Stimulated activated CD8-positive, alpha-beta memory T cell treated with anti-CD3 and anti-CD28 coated beads, Interleukin-2, amount 100 ng/mL, for 48 hours (primary cell): ENCODE measurements at places on chromosomes 5 and 9.

- no peak for DNase-seq
Observed at GRCh38 chr5:59516161-59516560, 377.4 kb downstream of the PDE4D start.

GRCh38 chr9:93595861-93596365 lies 19.5 kb downstream of the PHF2 start:
- no peak for DNase-seq

GRCh38 chr5:157801-158200 lies 33.5 kb upstream of the LRRC14B start:
- no peak for DNase-seq

GRCh38 chr9:121966706-121967105 lies 126.4 kb downstream of the TTLL11 start:
- no peak for DNase-seq

DNA sequence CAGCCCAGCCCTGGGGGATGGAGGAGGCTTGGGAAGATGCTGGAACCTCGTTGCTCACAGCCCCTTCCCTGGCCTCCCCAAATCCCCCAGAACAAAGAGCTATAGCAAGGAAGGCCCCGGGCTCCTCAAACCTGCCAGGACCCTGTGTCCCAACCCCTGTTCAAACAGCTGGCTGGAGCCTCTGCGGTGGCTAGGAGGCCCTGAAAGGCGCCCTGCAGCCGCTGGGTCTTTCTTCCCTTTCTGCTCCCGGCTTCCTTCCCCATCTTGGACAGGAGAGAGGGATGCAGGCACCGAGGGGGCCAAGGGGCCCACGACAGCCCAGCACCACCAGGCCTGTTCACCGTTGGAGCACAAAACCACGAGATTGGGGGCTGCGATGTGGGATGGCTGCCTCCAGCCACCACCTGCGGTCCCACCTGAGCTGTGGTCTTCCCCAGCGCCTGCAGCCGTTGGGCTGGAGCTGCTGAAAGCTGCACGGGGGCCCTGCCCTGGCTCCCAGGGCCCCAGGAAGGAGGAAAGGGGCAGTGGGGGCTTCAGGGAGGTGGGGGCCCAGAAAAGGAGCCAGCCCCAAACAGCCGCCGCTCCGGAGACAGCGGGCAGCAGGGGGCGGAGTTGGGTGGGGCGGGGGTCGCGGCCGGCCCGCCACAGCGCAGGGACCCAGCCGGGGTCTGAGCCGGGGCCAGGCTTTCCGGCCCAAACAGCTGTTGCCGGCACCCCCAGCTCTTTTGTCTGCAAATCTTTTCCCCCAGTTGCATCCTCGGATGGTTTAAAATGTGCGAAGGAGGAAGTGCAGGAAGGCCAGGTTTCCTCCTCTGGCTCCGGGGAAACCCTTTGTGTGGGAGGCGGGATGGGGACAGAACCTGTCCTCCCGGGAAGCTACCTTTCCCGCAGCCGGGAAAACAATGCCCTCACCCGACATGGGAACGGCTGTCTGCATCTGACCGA lies 16.1 kb downstream of the NOTCH1 start:
- no peak for DNase-seq

GRCh38 chr9:105693435-105694189 lies 729 bp upstream of the TMEM38B start:
- DNase-seq = no peak

- no peak for DNase-seq
Observed at GRCh38 chr5:39064450-39064849, 9.7 kb downstream of the RICTOR start.

DNA sequence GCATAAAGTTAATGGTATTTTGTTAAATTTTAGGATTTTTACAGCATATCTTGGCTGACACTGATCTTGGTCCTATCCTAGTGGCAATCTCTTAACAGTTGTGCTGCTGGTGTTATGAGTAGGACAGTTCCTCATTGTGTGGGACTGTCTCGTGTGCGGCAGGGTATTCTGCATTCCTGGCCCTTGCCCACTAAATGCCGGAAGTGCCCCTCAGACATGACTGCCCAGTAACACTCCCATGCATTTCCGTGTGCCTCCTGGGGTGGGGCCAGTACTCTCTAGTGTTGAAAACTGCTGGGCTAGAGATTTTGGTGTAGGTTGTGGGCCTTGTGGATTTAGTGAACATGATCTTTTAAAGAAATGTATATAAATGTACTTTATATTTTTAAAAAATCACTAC lies 227.1 kb upstream of the DMRT1 start:
- DNase-seq = no peak

- no peak for DNase-seq
Observed at GRCh38 chr9:113492343-113493202, 29.0 kb downstream of the RGS3 start.

GRCh38 chr5:63822614-63823013 lies 139.6 kb downstream of the HTR1A start:
- DNase-seq = no peak

DNA sequence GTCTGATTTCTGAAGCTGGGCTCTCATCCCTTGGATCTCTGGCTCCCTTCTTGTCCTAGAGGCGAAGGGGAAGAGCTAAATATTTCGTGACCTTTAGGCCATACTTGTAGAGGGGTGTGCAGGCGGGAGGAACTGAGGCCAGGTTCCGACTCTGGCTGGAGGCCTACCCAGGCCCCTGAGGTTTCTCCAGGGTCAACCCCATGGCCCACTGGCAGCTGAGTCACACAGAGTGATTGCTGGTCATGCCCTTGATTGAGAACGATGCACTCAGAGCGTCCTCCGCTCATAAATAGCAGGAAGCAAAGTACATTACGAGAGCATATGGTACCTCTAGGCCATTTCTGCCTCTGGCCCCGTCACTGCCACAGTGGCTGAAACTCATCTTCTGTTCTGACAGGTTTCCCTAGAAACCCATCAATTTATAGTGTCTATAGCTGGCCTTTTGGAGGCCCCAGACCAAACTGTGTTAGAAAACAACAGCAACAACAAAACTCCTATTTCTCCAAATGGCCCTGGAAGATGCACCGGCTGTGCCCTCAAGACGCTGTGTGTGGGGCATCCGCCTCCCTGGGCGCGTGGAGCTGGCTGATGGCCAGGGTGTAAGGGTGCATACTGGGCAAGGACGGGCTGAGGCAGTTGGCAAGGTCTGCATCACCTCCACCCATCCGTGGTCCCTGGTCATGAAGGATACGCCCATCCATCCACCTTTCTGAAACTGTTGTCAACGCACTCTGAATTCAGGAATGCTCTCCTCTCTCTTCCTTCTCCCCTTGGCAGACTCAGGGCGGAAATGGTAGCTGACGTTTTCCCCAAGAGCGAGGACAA lies 32.9 kb upstream of the FCN1 start:
- DNase-seq = no peak

DNA sequence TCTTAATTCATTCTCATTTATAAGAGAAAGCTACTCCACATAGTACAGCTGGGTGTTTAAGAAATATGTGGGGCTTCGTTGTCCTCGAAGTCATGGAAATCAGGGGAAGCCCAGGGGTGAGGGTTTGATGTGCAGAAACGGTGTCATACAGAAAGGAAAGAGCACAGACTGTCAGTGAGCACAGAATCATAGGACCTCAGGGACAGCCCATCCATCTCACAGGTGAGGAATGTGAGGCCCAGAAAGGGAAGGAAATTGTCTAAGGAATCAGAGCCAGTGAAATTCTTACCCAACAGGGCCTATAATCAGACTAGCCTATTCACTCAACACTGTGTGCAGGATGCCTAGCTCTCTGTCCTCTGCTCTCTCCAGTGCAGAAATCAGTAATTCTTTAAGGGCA lies 535.6 kb downstream of the SPOCK1 start:
- DNase-seq = no peak

GRCh38 chr9:93962561-93963440 lies 7.6 kb upstream of the BARX1 start:
- peak; percentile 58 for DNase-seq

GRCh38 chr5:32314658-32315057 lies 1.9 kb upstream of the MTMR12 start:
- no peak for DNase-seq

DNA sequence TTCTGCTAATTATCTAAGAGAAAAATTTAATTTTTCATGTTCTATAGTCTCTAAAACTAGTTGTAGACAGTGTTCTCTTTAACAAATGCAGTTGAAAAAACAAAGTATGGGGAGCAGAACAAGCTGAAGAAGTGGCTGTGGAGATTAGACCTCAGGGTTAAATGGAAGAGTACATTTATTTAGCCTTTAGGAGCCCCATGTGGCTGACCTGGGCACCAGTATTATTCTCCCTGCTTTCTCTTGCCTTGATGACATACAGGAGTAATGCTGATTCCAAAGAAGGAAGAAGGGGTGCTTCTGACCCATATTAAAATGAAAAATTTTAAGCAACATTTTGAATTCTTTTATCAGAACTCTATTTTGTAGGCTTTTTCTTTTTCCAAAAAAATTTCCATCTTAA lies 312.3 kb upstream of the RIOK2 start:
- no peak for DNase-seq

GRCh38 chr9:89137542-89138462 lies 40.8 kb downstream of the SHC3 start:
- DNase-seq = no peak

GRCh38 chr5:11075035-11075805 lies 314.2 kb upstream of the DAP start:
- DNase-seq = no peak

- DNase-seq = no peak
Observed at GRCh38 chr5:18050776-18051175, 416.5 kb downstream of the TAF11L14 start.

DNA sequence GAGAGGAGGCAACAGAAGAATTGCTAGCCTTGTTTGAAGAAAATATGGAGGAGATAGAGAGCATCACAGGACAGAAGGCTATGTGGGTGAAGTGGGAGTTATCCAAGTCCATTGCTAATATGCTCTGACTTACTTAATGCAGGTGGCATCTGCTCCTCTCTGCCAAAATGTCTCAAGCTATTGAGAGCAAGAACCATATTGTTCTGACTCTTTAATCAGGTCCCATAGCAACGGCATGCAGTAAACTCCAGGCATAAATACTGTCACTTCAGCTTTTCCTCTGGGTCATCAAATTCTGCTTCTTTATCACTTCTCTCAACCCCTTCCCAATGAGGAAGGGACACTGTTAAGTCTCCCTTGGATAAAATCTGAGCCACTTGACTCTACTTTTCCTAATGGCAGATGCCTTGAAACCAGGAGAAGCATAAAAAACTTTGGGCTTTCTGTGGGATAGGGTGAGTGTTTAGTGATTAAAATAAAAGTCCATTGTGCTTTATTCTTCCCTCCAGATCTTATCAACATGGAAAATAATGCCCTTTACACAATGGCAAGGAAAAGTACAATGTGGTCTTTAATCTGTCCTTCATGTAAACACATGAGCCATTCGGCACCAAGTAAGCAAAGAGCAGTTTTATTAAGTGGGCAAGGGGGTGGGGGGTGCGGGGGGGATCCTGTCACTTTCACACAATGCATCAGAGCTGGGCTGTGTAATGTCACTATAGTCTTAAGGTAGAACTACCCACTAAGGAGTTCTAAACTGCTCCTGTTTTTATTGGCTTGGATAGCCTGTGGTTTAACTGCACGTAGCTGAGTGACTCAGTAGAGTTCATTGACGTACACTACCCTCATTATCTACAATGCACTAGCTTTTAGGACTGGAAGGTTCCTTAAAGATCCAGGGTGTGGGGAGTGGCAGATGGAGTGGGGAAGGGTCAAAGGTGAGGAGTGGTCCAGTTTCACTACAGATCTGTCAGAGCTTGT lies 71.0 kb upstream of the TARS1 start:
- no peak for DNase-seq

GRCh38 chr5:35335752-35336151 lies 105.5 kb upstream of the PRLR start:
- no peak for DNase-seq

DNA sequence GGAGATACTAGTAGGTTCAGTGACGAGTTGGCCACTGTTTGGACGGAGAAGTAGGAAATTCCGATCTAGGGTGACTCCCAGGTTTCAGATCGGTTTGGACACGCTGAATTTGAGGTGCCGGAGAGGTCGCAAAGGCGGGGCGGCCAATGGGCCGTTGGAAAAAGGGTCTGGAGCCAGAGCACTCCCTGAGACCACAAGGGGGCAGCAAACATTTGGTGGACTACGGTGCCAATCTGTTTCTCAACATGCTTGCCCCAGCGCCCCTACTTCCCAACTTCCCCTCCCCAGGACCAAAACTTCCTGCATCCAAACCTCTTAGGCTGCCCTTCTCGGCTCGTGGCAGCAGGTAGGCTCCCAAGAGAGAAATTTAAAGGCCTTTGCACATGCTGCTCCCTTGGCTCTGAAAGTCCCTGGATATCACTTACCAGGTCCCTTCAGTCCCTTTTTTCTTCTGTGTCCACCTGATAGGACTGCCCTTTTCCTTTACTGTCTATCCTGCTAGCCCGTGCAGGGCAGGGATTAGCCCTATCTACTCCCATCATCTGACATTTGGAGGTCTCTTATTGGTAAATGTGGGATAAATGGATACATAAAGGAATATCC lies 992 bp upstream of the RPP25L start:
- DNase-seq = peak; percentile 52

DNA sequence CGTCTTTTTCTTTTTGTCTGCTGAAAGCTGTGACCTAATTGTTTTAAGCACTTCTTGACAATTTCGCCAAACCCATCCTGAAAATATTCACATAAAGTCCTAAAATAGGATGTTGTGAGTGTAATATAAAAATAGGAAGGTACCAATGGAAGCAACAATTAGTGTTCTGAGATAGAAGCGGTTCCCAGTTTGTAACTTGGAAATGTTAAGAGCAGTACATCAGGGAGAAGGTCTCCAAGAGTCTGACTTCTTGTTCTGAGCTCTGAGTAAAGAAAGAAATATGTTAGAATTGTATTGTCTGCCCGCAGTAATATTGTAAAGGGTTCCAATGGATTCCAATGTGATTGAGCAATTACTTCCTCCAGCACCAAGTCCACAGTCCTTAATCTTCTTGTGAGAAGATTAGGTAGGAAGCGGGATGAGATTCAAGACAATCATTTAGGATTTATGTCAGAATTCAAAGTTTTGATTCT lies 3.9 kb downstream of the VCAN start:
- no peak for DNase-seq

GRCh38 chr9:128634651-128635262 lies 21.9 kb downstream of the DYNC2I2 start:
- no peak for DNase-seq

- DNase-seq = no peak
Observed at GRCh38 chr9:33751536-33752129, 43.7 kb upstream of the PRSS3 start.

- no peak for DNase-seq
Observed at GRCh38 chr5:160693831-160694465, 158.1 kb downstream of the ATP10B start.
